ENCODE measurements at places on chromosomes 5 and 9. TPM values are rescaled to one million over a fixed set of nuclear protein-coding genes. Genes with fewer than 3 reads are reported as not detected.

Gene CNTFR
- polyA plus RNA-seq, result 5.4 TPM

DNA sequence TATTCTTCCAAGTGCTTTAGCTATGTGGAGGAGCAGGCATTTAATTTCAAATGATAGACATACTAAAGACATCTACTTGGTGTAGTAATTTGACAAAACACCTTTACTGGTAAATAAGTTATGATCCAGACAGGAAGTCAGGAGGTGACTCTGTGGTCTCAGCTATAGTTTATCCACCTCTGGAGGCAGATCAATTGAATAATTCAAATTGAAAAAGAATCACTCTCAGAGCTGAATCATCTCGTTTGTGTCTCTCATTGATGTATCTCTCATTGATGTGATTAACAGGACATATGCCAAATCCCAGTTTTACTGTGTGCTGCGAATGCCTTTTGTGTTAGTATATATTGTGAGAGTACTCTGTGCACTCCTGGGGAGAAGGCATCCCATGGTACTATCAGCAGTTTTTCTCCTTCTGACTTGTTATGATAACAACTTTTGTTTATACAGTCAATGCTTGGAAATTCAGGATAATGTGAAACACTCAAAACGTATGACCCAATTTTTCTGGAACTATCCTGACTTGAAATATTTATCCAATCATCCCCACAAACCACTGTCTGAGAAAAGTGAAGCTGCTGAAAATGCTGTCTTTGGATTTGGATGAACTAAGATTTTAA lies 48.5 kb upstream of the DAB2 start:
- DNase-seq, result no peak

- DNase-seq, result no peak
Observed at GRCh38 chr9:78144663-78145377, 91.1 kb upstream of the CEP78 start.

Gene SLC45A2
- not detected for polyA plus RNA-seq

DNA sequence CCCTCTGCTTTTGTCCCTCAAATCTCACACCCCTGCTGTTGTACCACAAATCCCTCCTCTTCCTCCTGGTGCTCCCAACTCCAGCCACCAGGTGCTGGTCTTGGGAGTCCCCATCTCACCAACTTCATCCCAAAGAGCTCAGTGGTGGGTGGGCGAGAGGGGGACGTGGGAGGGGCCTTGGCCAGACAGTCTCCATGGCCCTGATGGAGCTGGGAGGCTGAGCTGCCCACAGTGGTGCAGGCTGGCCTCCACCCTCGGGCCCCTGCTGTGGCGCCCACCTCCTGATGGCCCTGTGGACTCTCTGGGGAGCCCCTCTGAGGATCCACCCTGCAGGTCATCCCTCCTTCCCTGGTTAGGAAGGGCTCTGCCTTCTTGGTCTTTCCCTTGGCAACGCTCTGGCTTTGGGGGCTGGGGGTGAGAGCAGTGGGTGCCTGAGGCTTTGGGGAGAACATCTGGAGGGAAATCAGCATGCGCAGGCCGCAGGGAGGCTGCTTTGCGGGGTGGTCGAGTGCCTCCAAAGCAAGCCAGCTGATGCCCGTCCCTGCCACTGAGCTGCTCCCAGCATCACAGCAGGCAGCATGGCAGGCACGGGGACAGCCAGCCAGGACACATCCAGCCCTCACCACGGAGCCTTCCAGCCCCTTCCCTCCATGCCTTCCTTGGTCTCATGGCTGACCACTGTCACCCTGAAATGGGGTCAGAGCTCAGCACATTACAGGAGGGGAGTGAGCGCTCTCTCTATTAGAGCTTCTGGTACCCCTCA lies 7.6 kb upstream of the FAM163B start:
- DNase-seq, result no peak

DNA sequence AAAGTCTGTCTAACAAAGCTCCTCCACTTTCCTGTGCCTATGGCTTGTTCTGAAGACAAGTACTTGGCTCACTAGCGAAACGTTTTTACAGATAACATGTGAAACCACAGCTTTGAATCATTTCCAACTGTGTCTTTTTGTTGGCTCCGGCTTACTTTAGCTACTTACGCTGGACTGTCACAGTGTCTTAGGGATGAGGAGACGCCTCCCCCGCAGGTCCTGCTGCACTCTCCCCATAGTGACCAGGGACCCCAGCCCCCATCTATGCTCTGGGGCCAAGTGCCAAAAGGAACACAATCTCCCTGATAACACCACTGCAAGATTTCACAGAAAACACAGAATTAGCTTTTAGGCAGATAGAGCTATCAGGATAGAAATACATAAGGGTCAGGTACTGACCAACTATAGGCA lies 219.1 kb downstream of the ADAMTS6 start:
- no peak for DNase-seq

- no peak for DNase-seq
Observed at GRCh38 chr5:164346785-164347630, 841.6 kb downstream of the MAT2B start.

DNA sequence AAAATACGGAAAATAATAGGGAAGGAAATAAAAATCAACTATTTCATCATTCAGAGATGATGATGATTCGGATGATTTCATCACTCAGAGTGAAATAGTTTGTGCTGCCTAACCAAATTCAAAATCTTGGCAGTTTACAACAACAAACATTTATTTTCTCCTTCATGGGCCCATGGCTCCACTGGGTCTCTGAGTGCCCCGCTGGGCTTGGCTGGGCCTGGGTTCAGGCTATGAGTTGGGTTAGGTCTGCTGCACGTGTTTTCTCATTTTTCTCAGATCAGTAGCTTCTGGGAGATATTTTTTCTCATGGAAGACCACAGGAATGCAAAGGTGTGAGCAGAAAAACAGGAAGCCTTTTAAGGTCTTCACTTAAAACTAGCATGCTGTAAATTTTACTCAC lies 24.0 kb upstream of the F2RL1 start:
- no peak for DNase-seq

Gene CDC20B
- polyA plus RNA-seq, result 0.06 TPM

Gene PCDHGA1
- 0.57 TPM for polyA plus RNA-seq

Gene MARCOL
- not detected for polyA plus RNA-seq

Gene CRB2
- polyA plus RNA-seq, result 4.0 TPM

Gene ANKRD18A
- polyA plus RNA-seq, result 0.66 TPM

- no peak for DNase-seq
Observed at GRCh38 chr9:69675563-69675962, 3.4 kb upstream of the APBA1 start.

- DNase-seq, result no peak
Observed at GRCh38 chr5:61182449-61182848, 20.2 kb upstream of the SMIM15 start.

GRCh38 chr5:24245821-24246220 lies 399.0 kb downstream of the CDH10 start:
- no peak for DNase-seq

DNA sequence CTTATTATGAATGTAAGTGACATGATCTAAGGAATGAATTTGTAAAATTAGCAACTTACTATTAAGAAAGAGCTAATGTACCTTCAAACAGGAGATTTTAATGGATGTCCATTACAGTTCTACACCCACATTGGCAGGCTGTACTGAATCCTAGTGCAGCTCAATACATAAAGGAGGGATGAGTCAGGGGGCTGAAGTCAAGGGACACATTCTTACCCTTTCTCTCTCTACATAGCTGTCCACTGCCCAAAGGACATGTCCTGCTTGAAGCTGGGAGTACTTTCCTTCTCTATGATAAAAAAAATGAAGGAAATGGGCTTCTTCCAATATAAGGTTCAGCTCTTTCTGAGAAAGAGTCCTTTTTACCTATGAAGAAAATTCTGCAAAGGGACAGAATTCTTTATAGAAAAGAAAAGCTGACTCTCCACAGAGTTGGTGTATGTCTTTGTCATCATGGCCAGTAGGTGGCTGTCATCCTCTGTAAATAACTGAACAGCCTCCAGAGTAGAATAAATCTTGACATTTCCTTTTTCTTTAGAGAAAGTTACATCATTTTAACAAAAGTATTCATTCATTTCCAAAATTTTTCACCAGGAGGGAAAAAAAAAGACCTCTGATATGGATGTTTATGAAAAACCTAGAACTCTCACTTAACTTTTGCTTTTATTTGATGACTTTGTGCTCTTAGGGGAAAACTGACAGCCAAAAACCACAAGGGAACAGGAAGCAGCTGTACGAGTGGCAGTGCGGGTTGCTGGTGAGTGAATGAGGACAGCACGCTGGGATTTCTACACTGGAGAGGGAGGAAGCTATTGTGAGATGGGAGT lies 13.1 kb upstream of the IFNA14 start:
- no peak for DNase-seq

Gene FOXD4L5
- not detected for polyA plus RNA-seq

DNA sequence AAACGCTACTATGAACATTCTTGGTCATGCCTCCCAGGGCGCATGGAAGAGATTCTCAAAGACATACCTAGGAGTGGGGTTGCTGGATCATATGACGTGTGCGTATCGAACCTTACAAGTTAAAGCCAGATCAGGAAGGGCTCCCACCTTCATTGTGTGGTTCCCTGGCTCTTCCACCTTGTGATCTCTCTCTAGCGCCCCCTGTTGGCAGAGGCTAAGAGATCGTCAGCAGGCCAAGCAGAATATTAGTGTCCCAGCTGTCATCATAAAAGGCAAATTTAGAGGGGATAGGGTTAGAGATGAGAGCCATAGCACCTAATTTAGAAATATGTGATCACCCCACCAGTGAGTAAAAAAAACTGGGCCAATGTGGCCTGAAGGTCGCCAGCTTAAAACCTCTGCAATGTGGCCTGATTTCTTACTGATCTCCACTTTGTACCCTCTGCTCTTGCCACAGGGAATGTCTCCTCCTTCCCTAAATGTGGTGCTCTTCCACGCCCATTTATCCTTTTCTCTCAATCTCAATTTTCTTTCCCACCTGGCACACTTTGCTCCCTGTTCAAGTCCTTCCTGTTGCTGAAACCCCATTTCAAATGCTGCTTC lies 91.7 kb upstream of the SHB start:
- DNase-seq, result no peak

Gene NR4A3
- polyA plus RNA-seq, result 0.05 TPM

- DNase-seq, result no peak
Observed at GRCh38 chr5:101212942-101213514, 309.9 kb upstream of the ST8SIA4 start.

- DNase-seq, result peak; percentile 39
Observed at GRCh38 chr5:42894057-42894456, 82.4 kb upstream of the SELENOP start.

DNA sequence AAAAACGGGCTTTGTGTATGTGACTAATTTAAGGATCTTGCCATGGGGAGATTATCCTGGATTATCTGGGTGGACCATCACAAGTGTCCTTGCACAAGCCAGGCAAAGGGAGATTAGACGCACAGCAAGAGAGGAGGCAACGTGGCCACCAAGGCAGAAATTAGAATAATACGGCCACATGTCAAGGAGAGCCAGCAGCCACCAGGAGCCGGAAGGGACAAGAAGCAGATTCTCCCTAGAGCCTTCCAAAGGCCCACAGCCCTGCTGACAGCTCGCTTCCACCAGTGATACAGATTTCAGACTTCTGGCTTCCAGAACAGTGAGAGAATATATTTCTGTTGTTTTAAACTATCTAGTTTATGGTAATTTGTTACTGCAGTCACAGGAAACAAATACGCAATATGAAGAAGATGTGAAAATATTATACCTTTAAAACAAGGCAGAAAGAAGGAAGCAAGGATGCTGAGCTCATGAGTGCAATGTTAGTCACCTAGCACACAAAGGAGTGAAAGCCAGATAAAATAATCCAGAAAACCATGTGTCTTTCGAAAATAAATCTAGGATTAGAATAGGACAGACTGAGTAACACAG lies 28.7 kb upstream of the F2RL1 start:
- no peak for DNase-seq

DNA sequence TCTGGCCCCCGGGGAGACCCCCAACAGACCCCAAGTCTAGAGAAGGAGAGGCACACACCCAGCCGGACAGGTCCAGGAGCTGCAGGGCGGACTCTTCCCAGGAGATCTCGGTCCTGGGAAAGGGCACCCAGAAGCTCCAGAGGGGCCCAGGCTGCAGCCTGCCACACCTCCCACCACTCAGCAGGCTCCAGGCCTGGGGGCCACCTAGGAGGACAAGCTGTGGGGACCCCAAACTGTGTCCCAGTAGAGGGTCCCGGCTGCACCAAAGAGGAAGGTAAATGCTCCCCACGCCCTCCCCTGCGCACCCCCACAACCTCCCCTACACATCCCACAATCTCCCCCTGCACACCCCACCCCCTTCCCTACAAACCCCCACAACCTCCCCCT lies 48.5 kb downstream of the PLEKHG4B start:
- DNase-seq, result no peak

DNA sequence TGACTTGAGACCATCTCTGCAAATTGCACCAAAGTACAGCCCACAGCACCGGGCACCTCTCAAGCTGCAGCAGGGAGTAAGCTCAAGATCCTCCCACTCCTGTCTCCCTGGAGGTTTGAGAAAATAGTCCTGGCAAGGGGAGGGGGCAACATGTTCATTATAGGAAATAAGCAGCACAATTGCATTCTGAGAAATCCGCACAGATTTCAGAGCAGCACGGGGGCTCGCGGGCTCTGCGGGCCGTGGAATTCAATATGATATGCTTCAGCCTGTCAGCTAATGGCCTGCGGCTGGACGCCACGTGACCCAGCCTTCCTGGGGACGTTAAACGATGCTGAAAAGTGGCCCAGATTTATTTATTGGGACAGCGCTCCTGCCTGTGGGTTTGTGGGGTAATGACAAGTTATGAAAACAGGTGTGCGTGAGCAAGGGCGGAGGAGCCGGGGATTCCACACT lies 156.4 kb downstream of the DAB2IP start:
- DNase-seq, result no peak

DNA sequence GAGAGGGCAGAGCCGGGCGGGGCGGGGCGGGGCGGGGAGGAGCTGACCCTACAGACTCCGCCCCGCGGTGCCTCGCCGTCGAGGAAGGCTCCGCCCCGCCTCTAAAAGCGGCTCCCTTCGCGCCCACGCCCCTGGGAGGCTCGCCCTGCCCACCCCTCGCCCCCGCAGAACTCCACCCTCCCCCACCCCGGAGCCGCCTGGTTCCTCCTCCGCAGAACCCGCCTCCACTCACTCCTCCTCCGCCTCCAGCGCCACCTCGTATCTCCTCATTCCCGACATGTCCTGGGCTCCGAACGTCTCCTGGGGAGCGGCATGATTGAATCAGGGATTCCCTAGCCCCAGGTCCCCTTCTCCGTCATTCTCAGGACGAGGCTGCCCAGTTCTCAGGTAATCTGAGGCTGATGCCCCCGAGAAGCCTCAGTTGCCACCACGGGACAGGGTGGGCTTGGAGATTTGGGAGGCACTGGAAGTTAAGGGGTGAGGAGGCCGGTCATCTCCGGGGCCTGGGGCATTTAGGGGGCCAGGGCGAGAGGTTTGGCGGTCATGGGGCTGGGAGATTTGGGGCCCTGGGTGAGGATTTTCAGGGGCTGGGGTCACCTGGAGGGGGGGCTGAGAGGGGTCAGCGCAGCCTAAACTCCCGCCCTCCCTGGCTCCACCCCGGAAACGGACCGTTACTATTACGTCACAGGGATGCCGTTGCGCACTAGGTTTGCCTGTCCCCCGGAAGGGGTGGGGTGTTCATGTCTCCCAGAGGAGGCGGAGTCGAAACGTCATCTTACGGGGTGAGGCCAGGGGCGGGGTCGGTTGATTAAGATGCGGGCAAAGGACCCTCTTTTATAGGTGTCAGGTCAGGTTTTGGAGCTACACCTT lies 3.2 kb upstream of the CCL27 start:
- DNase-seq, result peak; percentile 80

Gene TSSK1B
- polyA plus RNA-seq, result 0.08 TPM

- DNase-seq, result no peak
Observed at GRCh38 chr5:88740604-88741185, 142.3 kb downstream of the MEF2C start.
